ENCODE measurements at places on chromosomes 3 and 15.
A peak's percentile ranks its signal among the peaks of the same experiment; 100 is the strongest.

GRCh38 chr3:111858642-111859041, 423 bp upstream of the PHLDB2 start:
- no peak for DNase-seq

- DNase-seq: no peak
These were observed 223.1 kb downstream of the MEIS2 start for GRCh38 chr15:36877294-36877693.

DNA sequence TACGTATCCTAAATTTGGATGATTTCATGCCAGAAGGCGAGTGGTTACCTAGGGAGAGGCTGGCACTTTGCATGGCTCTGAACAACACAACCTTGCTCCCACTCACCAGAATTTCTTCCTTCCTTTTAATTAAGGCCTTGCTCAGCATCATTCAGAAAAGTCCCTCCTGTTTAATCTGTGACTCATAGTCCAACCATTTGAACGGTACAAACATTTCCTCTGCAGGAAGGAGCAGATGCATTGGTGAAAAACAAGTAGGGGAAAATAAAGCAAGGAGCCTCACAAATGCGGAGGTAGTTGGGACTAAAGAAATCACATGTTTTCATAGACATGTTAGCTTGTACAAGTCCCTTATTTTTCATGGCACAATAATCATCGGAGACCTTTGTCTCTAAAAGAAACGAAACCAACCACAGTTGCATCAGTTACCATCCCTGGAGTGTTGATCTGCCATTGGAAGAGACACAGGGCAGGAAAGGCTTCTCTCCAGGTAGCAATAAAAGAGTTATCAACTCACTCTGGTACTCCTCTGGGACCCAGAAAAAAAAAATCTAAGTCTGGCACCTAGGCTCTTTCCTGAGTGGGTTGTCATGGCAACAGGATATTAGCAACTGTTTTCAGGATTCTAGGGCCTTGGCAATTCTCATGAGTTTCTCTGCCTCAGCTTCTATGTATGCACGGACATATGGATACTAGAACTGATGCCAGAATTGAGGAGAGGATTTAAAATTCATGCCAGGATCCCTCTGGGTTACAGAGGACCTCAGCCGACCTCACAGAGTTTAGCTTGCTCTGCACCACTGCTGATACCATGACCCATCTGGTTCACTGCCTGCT, 255.4 kb upstream of the ARPP21 start:
- DNase-seq: no peak

- DNase-seq: no peak
These were observed 441 bp downstream of the CEP70 start for GRCh38 chr3:138593488-138594149.

GRCh38 chr15:60899322-60899966, 329.7 kb downstream of the RORA start:
- DNase-seq: no peak

DNA sequence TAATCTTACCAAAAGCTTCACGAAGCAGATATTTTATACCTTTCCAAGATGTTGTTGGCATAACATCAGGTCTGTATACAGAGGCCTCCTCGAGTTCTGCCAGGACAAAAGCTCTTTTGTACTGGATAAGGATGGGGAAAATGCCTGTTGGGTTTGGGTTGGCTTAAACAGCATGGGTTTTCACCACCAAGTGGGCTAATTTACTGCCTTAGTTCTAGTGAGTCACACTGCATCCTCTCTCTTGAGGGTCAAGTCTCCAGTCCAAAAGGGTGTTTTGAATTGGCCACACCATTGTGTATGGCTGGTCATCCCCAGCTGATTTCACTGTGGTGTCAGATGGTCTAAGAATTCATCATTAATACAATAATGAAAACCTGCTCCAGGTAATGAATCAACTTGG, 26.1 kb upstream of the BHLHE40 start:
- no peak for DNase-seq

GRCh38 chr3:168472783-168473182, 377.1 kb upstream of the GOLIM4 start:
- no peak for DNase-seq

DNA sequence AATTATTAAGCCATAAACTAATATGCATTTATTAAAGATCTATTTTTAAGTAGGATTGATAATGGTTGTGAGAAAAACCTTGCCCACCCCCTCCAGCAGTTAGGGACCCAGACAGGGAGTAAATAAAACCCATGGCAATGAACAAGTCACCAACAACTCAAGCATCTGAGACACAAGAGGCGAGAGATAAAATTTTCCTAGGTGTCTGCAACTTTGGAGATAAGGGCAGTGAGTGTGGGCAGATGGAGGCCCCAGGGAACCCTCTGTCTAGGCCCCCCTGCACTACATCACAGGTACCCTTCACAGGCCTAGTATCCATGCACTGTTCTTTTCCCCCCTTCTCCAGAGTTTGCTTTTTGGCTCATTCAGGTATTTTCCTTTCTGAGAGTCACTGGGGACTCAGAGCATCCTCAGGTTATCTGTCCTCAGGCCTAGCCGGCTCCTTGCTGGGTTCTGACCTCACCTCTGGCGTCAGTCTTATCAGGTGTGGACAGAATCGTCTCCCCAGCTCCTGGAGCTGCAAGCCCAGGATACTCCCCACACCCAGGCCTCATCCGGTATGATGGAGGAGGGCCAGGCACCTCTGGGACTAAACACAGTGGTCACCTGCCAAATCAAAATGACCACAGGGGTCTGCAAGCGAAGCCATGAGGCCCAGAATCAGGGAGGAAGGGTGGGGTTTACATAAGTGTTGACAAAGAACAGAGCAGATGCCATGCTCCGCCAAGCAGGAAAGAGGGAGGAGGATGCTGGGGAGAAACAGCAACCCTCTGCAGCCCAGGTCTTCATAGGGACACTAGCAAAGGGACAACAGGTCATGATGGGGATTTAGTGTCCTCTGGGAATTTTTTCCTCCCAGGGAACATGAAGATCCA, 50.4 kb downstream of the CCNL1 start:
- DNase-seq: no peak

- DNase-seq: no peak
These were observed 14.8 kb downstream of the ARNT2 start for GRCh38 chr15:80418892-80419537.

DNA sequence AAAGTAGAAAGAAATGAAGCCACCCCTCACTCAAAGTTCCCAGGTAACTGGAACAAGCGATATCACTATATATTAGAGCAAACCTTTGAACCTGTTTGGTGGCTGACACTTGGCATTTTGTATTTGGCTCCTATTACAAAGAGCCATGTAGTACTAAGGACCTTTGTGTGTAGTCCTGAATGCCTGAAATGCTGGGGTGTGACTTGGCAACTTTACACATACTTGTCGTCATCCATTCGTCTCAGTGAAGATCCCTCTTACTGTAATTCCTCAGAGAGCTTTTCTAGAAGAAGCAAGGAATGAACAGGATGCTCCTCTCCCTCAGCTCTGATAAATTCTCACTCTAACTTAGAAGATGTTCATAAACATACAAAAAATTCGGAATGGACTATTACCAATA, 216.1 kb upstream of the CDIN1 start:
- no peak for DNase-seq

- DNase-seq: no peak
These were observed 407.4 kb downstream of the RSL24D1 start for GRCh38 chr15:54789376-54789775.

DNA sequence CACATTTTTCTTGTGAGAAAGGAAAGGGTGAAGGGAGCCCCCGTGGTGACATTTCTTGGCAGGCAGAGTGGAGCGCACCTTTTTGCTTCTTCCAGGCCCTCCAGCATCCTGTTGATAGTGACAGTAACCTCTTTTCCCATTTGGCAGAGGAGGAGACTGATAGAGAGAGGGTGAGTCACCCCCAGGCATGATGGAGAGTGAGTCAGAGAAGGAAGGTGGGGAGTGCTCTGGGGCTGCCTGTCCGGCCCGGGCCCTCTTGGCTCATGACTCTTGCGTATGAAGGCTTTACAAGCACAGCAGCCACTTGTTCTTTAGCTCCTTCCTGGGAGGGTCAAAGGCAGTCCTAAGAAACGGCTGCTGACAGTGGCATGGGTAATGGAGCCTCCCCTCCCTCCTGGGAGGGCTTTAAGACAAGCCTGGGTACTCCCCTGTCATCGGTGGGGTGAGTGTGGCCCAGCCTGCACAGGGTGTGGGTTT, 16.0 kb downstream of the ANKRD63 start:
- DNase-seq: peak; percentile 58

DNA sequence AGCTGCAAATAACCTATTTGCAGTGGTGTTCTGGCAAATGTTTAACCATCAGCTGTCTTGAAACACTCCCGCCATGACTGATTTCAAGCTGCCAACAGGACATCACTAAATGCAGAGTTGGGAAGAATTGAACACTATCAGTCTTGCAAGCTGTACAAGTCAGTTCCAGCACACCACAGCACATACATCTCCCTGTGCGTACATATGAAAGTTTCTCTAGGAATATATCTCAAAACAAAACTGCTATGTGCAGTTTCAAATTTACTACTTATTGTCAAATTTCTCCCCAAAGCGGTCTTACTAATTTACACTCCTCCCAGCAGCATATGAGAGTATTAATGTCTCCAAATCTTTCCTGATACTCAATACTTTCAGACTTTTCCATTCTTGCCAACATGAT, 30.4 kb upstream of the CORO2B start:
- no peak for DNase-seq

GRCh38 chr3:69547461-69547880, 161.6 kb upstream of the FRMD4B start:
- DNase-seq: no peak

DNA sequence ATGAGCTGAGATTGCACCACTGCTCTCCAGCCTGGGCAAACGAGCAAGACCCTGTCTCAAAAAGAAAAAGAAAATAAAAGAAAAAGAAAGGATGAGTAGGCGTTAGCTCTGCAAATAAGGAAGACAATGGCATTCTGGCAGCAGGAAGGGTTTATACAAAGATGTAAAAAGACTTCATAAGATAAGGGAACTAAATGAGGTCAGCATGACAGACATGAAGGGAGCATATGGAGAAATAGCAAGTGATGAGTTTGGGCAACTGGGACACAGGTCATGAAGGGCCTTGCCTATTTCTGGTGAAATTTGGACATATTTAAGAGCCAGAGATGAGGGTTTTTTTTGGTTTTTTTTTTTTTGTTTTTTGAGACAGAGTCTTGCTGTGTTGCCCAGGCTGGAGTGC, 24.5 kb downstream of the TMEM266 start:
- DNase-seq: no peak

Data from prostate gland (tissue), 2 donors.